GM12878 (cell line): ENCODE measurements at places on chromosomes 12 and 14. TPM values are rescaled to one million over a fixed set of nuclear protein-coding genes. Genes with fewer than 3 reads are reported as not detected.

Gene FOXN3
- 66.1 and 68.9 TPM in 2 replicates for total RNA-seq

Gene CEP170B
- total RNA-seq: 0.44 and 0.51 TPM in 2 replicates

Gene MDGA2
- total RNA-seq: not detected in 2 replicates

Gene PRH2
- not detected in 2 replicates for total RNA-seq

Gene PDZRN4
- total RNA-seq: not detected in 2 replicates

Gene GALNT9
- not detected in 2 replicates for total RNA-seq

Gene ENDOU
- 0.21 TPM in 1 of 2 replicates, not detected in the other for total RNA-seq

Gene PDE3A
- 2.1 and 2.2 TPM in 2 replicates for total RNA-seq

Gene CCDC175
- not detected in 2 replicates for total RNA-seq

Gene TAS2R19
- 1.4 and 2.7 TPM in 2 replicates for total RNA-seq

Gene KLHL42
- 15.5 and 17.4 TPM in 2 replicates for total RNA-seq

Gene RGS6
- total RNA-seq: 14.9 and 16.9 TPM in 2 replicates

Gene NPAS3
- total RNA-seq: not detected in 2 replicates

DNA sequence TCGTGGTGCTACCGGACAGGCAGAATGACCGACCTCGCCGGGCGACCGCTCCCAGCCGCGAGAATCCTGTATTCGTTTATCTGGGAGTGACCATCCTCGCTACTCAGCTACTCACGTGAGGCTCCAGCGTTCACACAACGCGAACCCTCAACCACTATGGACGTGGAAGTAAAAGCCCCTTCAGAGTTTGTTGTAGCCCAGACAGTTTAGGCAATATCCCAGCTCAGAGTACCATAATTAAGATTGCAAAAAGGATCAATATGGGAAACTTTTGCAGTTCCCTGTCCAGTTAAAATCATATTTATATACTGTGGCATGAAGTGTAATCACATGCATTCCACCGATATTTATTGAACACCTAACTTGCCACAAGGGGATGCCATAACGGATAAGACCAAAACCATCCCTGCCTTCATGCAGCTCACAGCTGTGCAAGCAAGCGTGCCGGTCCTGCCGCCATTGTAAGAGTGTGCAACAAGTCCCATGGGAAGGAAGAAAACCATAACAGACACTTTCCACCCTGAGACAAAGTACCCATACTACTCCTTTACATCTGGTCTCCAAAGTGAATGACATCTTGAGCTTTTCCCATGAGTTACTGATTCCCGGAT, 938 bp upstream of the MAX start:
- H3K4me3 ChIP-seq: peak overlapping the region; percentile 96
- H3K27ac ChIP-seq: peak overlapping the region; percentile 53
- no peaks in the 10 kb centered on the region for H3K36me3 ChIP-seq

GRCh38 chr12:66071549-66071948, 59.0 kb downstream of the LLPH start:
- no peak for DNase-seq
- no peaks in the 10 kb centered on the region for H3K27me3 ChIP-seq
- no peak overlapping the region for H3K4me3 ChIP-seq
- H3K27ac ChIP-seq: peak overlapping the region; percentile 93
- H3K4me1 ChIP-seq: peaks cover 30% of the 10 kb centered on the region

- H3K4me3 ChIP-seq: no peak overlapping the region
- H3K4me1 ChIP-seq: no peaks in the 10 kb centered on the region
- H3K27me3 ChIP-seq: no peaks in the 10 kb centered on the region
- no peak for DNase-seq
- H3K27ac ChIP-seq: no peak overlapping the region
These were observed 21.0 kb downstream of the CFL2 start for GRCh38 chr14:34693228-34693939.

GRCh38 chr12:104435175-104435574, 21.6 kb upstream of the CHST11 start:
- no peaks in the 10 kb centered on the region for H3K27me3 ChIP-seq
- H3K36me3 ChIP-seq: no peaks in the 10 kb centered on the region
- no peak overlapping the region for H3K4me3 ChIP-seq
- H3K4me1 ChIP-seq: no peaks in the 10 kb centered on the region
- no peak for DNase-seq

DNA sequence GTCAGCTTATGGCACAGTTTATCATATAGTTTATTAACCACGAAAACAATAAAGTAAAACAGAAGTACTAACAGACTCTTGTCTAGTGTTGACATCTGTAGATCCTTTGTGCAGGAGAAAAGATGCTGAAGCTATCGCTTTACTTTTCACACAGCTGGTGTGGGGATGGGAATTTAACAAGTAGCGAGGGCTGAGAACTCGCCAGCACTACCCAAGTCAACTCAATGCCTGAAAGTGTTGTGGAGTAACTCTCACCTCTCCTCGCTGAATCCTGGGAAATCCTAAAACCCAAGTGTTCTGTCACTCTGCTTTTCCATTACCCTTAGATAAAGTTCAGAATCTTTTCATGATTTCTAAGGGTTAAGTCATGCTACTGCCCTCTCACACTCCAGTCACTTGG, 264.2 kb downstream of the BMP4 start:
- peaks cover 4% of the 10 kb centered on the region for H3K4me1 ChIP-seq
- no peak for DNase-seq
- H3K4me3 ChIP-seq: no peak overlapping the region
- H3K27me3 ChIP-seq: no peaks in the 10 kb centered on the region
- H3K36me3 ChIP-seq: no peaks in the 10 kb centered on the region

DNA sequence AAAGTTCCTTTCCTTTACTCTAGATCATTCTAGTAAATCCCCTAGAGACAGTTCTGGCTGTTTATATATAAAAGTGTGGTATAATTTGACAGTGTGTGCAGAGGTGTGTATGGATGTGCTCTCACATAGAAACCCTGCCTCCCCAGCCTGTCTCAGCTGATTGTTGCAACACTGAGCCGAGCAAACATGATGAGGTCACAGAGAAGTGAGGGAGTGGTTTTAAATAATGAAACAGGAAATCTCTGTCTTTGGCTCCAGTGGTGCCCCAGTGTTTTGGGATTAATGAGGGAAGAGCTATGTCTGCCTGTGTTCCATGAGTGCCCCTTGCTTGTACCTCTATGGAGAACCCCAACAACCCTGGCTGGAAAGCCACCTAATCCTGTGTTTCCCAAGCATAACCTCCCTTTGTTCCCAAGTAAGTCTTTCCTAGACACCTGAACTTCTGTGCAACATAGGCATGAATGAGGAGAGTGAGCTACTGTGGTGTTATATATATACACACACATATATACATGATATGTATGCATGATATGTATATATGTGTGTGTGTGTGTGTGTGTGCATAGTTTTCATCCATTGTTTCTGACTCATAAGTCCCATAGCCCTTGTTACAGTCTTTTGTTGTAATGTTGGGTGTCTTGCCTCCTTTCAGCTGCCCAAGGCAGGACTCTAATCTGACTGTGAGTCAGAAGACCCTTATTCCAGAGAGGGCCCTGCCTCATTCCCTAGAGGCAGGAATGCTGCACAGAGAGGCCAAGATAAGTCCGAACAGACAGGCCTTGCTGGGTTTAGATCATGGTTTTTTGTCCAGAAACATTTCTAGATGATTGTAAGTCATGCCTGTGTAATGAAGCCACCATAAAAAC, 18.0 kb downstream of the TRAF3 start:
- H3K36me3 ChIP-seq: peaks cover 5% of the 10 kb centered on the region
- no peaks in the 10 kb centered on the region for H3K27me3 ChIP-seq
- peaks cover 57% of the 10 kb centered on the region for H3K4me1 ChIP-seq

DNA sequence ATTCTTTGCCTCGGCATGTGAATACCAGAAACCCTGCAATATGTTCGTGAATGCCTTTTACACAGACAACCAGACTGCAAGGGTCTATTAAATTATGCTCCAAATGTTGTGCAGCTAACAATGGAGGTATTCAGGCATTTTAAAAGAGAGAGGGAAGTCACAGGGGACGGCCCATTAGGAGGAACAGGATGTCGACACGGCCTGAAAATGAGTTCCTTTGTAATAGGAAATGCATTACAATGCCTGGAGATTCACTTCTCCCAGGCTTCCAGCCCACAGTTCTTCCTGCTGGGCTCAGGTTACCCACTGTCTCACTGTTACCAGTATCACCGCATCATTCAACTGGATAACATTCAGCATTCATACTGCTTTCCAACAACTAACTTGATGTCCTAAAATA, 2.5 kb downstream of the DUSP6 start:
- no peak overlapping the region for H3K27ac ChIP-seq
- H3K4me1 ChIP-seq: peaks cover 18% of the 10 kb centered on the region
- H3K36me3 ChIP-seq: no peaks in the 10 kb centered on the region

- no peak overlapping the region for H3K4me3 ChIP-seq
- no peaks in the 10 kb centered on the region for H3K4me1 ChIP-seq
- no peak for DNase-seq
- no peaks in the 10 kb centered on the region for H3K27me3 ChIP-seq
- H3K36me3 ChIP-seq: no peaks in the 10 kb centered on the region
These were observed 75.8 kb upstream of the HOXC13 start for GRCh38 chr12:53862831-53863230.

DNA sequence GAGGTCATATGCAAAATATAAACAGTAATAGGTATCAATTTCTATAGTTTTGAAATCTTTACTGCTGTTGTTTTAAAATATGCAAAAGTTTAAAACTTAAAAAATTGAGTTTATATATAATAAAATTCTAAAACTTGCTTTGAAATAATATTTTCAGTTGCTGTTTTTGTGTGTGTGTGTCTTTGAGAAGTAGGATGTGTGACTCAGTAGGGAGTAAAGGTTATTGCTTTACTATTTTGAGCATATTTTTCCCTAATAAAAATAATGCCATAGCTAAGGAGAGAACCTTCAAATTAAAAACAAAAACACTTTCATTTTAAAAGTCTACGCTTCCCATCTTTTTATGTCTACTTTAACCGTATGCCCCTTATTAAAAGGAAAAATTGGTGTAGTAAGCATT, 238.1 kb downstream of the FBXL14 start:
- H3K4me1 ChIP-seq: no peaks in the 10 kb centered on the region
- no peak overlapping the region for H3K4me3 ChIP-seq
- no peaks in the 10 kb centered on the region for H3K36me3 ChIP-seq
- H3K27me3 ChIP-seq: no peaks in the 10 kb centered on the region
- no peak overlapping the region for H3K27ac ChIP-seq

DNA sequence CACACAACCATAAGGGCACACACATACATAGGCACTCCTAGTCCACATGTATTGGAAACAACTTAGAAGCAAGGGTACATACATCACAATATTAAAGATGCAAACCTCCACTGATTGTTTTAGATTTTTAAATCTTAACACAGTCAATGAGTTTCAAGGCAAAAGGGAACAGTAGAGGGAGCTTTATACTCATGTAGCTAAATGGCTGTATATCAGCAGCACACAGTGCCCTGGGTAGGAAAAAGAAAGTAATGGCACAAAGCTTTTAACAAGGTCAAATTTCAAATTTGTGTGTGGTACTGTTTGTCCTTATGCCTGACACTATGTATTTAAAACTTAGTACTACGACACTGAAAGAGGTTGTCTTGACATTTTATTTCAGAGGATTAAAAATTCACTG, 262.0 kb downstream of the MED13L start:
- H3K36me3 ChIP-seq: peaks cover 7% of the 10 kb centered on the region; the same call in 1 of the 2 replicates
- H3K27me3 ChIP-seq: no peaks in the 10 kb centered on the region
- H3K4me3 ChIP-seq: no peak overlapping the region
- no peaks in the 10 kb centered on the region for H3K4me1 ChIP-seq

DNA sequence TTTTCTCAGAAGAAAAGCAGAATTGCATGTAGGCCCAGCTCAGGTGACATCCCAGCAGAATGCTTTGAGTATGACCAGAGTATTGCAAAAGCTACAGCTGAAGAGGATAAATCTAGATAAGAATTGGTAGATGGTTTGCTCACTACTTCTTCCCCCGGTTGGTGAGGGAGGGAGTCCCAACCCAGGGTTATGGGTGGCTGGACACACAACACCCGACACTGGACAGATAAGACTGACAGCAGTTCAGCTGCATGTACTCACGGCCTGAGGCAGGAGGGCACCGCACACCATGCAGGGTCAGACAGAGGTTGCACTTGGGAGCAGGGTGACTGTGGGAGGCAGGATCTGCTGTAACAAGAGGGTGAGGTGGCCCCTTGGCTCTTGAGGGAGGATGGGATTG, 1.7 kb upstream of the CLEC4C start:
- DNase-seq: no peak
- H3K36me3 ChIP-seq: no peaks in the 10 kb centered on the region
- H3K4me3 ChIP-seq: no peak overlapping the region
- H3K27me3 ChIP-seq: no peaks in the 10 kb centered on the region
- peak overlapping the region; percentile 65 for H3K27ac ChIP-seq
- H3K4me1 ChIP-seq: peaks cover 32% of the 10 kb centered on the region

DNA sequence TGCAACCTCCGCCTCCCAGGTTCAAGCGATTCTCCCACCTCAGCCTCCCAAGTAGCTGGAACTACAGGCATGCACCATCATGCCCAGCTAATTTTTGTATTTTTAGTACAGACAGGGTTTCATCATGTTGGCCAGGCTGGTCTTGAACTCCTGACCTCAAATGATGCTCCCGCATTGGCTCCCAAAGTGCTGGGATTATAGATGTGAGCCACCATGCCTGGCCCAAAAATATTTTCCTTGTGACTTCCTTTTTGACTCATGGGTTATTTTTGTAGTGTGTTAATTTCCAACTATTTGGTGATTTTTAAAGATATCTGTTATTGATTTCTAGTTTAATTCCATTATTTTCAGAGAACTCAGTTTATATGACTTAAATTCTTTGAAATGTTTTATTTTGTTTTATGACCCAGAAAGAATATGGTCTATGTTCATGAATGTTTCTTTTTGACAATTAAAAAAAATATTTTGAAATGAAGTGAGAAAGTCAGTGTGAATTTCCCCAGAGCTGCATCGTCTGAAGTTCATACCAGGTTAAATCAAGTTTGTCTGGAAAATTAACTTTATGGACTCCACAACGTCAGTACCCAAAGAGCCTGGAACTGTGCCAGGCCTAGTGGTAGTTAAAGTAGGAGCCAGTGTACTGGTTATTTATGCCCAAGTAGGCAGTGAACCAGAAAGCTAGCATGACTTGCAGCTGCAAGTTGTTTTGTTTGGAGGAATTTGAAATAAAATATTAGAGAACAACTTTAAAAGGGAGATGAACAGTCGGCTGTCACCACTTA, 2.8 kb upstream of the CDKL1 start:
- DNase-seq: no peak
- H3K4me1 ChIP-seq: peaks cover 7% of the 10 kb centered on the region
- no peaks in the 10 kb centered on the region for H3K27me3 ChIP-seq
- H3K27ac ChIP-seq: no peak overlapping the region

GRCh38 chr14:74424606-74425005, 1.4 kb downstream of the SYNDIG1L start:
- no peaks in the 10 kb centered on the region for H3K4me1 ChIP-seq
- no peak for DNase-seq
- no peaks in the 10 kb centered on the region for H3K36me3 ChIP-seq
- no peak overlapping the region for H3K4me3 ChIP-seq
- no peak overlapping the region for H3K27ac ChIP-seq

DNA sequence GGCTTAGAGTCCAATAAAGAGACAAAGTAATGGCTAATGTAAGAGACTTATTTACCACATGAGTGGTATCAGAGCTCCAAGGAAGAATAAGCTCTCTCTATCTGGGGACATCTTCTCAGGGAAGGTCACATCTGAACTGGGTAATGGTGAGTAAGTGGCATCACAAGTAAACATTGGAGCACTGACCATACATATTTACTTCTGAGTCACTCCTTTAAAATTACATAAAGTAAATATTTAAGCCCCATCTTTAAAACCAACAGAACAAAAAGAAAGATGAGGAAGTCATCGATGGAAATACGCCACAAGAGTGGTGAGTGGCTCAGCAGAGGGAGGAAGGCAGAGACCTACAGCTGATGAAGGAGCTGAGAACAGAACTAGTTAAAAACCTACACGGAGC, 159.9 kb downstream of the DUSP6 start:
- no peak overlapping the region for H3K27ac ChIP-seq
- no peak overlapping the region for H3K4me3 ChIP-seq
- DNase-seq: no peak
- H3K36me3 ChIP-seq: no peaks in the 10 kb centered on the region
- no peaks in the 10 kb centered on the region for H3K4me1 ChIP-seq

GRCh38 chr14:72380456-72380855, 448.2 kb downstream of the RGS6 start:
- DNase-seq: no peak
- no peaks in the 10 kb centered on the region for H3K27me3 ChIP-seq
- H3K36me3 ChIP-seq: no peaks in the 10 kb centered on the region
- no peak overlapping the region for H3K27ac ChIP-seq
- no peak overlapping the region for H3K4me3 ChIP-seq
